Immature natural killer cell (primary cell): ENCODE measurements at places on chromosomes 3 and 15.

DNA sequence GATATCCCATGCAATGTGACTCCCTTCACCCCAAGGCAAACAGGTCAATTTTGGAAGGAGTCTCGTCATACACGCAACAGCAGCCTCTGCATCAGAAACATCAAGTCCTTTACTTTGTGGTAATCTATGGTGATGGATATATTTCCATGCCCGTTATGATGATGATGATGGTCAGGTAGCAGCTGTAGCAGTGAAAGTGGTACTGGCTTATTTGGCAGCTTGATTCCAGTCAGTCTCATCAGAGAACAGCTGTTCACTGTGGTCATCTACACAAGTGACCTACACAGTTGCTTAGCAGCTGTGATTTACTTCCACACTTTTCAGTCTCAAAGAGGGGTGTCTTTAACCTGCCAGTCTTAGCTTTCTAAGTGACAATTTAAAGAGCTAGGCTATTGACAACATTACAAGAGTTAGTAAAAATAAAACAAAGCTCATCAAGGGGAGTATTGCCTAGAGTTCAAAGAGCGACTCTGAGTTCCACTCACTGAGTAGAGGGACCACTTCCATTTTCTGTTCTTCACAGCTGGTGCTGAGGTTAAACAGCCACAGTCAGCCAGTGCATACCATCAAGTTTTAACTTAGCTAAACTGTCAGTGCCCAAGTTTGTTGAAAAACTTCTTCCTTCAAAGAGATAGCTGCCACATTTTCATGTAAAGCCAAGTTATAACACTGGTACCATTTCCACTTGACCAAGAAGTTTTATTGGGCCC, 587.4 kb upstream of the KCNMB2 start:
- DNase-seq = no peak

DNA sequence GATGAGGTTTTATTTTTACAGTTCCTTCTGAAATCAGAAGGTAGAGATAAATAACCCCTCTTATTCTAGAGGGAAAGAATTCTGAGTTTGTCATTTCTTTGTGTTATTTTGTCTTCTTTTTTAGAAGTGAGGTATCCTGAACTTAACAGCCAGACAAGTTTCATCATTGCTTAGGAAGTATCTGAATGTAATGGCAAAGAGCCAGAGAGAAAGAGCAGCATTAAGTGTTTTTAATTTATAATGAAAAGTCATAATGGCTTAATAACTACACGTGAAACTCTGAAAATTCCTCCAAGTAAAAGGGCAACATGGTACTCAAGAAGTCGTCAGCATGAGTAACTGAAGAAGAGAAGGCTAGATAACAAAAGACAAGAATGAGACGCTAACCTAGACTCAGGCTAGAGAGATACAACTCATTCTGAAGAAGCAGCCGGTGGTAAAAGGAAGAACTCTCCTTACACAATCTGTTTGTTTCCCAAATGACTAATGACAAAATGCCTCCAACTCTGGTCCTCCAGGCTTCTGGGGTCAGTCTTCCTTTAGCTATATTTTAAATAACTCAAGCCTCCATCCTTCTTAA, 116.2 kb upstream of the NECTIN3 start:
- no peak for DNase-seq

GRCh38 chr3:123807820-123808219, 76.3 kb downstream of the MYLK start:
- no peak for DNase-seq

DNA sequence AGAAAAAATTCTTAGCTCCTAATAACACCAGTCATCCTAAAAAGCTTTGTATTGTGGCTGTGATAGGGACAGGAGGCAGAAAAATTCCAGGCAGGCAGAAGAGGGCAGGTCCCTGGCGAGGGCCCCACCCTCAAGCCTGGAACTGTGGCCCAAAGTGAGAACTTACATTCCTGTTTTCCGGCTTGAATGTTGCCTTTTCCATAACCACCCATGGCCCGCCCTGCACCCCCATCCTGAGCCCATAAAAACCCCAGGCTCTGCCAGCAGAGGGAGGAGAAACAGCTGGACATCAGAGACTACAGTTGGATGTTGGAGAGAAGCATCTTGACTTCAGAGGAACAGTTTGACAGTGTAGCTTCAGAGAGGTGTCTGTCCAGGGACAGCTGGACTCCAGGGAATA, 37.3 kb downstream of the SLCO2A1 start:
- no peak for DNase-seq

GRCh38 chr3:24018784-24019570, 73.9 kb downstream of the NR1D2 start:
- DNase-seq = no peak

GRCh38 chr3:12467746-12468145, 16.5 kb upstream of the TSEN2 start:
- no peak for DNase-seq

- no peak for DNase-seq
Observed at GRCh38 chr15:77550301-77551251, 82.1 kb downstream of the LINGO1 start.

- no peak for DNase-seq
Observed at GRCh38 chr3:57555306-57555705, 768 bp upstream of the PDE12 start.

GRCh38 chr15:54618120-54618519, 578.6 kb downstream of the RSL24D1 start:
- no peak for DNase-seq

- DNase-seq = no peak
Observed at GRCh38 chr3:127967316-127967715, 52.3 kb downstream of the KBTBD12 start.

DNA sequence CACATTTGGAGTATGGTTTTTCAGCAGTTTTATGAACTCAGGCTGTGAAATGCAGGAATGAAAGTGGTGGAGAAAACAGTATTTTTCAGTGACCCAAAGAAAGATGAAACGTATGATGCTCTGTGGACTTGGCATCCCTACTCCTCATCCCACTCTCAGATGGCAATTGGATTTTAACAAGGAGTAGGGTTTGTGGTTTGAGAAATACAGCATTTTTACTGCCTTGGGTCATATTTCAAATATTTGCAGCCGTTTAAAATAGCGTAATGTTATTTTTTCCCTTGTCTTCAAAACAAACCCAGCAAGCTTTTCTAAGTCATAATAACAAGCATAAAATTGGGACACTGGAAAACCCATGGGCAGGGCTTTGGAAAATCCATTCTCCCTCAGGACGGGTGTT, 117.2 kb upstream of the LRIG1 start:
- no peak for DNase-seq

- no peak for DNase-seq
Observed at GRCh38 chr3:85574006-85574705, 615.4 kb downstream of the CADM2 start.

- DNase-seq = no peak
Observed at GRCh38 chr3:56826831-56827722, 25.3 kb upstream of the ARHGEF3 start.

GRCh38 chr15:71880276-71880675, 69.9 kb downstream of the NR2E3 start:
- no peak for DNase-seq

- DNase-seq = no peak
Observed at GRCh38 chr3:27576171-27576570, 92.0 kb upstream of the SLC4A7 start.
